ENCODE measurements at places on chromosomes 2 and 18.

DNA sequence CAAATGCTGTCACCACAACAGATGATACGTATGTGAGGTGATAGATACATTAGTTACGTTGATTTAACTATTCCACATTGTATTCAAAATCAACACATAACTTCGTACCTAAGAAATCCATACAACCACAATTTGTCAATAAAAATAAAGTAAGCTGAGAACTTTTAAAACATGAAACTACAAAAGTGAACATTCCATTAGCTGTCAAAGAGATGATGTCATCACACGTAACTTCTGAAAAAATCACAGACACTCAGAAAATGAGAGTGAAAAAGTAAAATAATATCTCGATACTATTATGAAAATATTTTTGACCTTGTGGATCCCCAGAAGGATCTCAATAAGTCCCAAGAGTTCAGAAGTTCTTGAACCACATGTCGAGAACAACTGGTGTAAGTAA, 161.6 kb upstream of the GALNT13 start:
- DNase-seq: no peak

DNA sequence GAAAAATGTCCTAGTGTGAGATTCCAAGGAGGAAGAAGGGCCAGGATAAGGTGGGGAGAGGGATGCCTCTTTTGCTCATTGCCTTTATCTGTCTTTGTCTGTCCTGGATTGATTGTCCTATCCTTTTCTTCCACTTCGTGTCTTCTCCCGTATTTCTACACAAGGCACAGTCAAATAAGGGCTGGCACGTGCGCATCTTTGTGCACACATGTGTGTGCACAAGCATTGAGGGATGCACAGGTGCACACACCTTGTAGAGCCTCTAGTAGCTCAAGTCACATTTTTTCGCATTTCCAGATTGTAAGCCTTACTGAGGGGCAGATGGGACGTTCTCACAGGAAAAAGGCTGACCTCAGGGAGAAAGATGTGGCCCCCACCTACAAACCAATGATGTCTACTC, 170.2 kb upstream of the TNP1 start:
- DNase-seq: no peak

DNA sequence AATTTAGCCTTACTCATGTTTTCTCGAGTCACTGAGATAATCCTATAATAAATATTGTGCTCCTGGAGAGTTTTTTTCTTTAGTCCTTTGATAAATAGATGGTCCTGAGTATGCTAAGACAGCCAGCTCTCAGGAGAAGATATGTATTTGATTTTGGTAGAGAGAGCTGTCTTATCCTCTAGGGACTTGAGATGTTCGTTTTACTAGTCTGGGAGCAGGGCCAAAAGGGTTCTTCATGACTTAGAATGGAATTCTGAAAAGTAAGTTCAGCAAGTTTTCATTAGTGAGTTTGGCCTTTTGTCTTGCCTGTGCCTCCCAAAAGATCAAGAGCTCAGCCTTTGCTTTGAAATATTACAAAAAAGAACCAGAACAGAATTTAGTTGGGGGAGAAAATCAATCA, 246.7 kb downstream of the BABAM2 start:
- no peak for DNase-seq

GRCh38 chr2:218733171-218734021, 22.8 kb downstream of the TTLL4 start:
- DNase-seq: no peak

DNA sequence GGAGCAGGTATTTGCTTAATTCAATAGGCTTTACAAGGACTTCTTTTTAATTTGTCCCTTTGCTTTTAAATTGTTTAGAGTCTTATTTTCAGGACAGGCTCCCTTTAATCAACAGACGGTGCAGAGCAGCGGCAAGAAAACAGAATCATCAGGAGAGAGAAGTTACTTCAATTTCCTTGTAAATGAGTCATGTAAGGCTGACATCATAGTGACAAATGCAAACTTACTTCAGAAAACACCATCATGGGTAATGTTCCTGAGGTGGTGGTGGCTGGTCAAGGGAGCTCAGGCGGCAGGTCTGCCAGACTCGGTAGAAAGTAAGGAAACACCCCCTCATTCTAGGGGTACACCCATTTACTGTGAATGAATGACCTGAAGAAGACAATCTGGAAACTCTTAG, 395.1 kb downstream of the FBXO15 start:
- no peak for DNase-seq

- DNase-seq: no peak
Measured at GRCh38 chr18:54184836-54185235, 39.6 kb downstream of the MBD2 start.

DNA sequence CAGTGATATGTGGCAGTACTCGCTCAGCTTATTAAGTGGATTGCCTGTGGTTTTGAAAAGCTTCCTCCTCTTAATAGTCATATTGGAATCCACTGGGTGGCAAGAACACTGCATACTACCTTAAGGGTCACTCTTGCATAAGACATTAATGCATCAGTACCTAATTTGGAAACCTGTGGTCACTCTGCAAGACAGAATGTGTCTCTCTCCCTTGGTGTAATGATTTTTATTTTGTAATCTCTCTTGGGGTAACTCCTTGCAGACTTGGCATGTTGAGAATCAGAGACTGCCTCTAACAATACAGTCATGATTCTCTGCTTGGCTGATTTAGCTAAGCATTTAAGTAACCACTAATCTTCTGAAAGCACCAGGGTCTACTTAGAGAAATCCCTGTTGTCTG, 33.0 kb upstream of the IER3IP1 start:
- no peak for DNase-seq

DNA sequence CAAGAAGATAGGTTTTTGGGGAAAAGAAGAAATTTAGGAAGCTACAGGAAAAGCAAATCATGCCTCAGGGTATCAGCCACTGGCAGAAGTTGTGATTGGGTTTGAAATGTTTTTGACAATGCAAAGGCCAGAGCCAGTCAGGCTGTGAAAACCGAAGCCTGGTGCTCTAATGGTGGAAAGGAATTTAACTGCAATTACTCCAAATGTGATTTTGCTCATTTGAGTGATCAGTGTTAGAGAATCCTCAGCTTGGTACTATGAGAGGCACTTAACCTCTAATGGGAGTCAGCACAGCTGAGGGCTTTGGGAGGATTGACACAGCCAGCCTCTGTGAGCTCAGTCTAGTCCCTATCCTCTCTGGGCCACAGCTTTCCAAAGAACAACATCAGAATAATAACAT, 176.5 kb downstream of the LRRTM1 start:
- no peak for DNase-seq

DNA sequence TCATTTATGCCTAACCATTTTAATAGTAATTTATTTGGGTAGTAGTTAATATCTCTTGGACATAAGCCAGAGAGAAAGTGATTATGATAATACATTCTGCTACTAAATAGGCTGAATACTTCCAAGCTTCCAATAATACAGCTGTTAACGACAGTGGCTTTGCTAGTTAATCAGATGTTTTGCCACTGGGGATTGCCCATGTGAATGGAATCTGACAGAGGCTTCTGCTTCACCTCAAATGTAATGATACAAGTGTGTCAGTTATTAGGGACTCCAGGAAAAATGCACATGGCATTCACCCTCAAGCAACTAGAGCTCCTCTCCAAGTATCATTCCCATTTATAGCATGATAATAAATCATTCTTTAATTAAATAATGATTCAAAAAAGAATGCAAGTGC, 185.0 kb upstream of the TMEFF2 start:
- DNase-seq: no peak

- peak; percentile 56 for DNase-seq
Measured at GRCh38 chr2:189287982-189288521, 108.5 kb upstream of the COL5A2 start.

DNA sequence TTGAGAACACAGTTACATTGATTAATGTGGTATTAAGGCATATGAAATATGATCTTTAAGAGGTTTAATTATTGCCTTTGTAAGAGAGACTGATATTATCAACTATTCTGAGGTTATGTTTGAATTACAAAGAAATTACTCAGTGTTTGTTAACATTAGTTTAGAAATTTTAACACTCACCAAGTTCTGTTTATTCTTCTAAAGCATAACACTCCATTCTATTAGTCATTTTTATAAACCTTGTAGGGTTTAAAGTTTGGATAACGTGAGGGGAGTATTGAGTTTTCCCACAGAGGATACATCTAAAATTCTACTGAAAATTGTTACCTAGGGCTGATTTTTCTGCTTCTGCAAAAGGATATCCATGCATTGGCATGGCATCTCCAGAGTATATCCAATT, 7.7 kb downstream of the CCDC178 start:
- DNase-seq: no peak

DNA sequence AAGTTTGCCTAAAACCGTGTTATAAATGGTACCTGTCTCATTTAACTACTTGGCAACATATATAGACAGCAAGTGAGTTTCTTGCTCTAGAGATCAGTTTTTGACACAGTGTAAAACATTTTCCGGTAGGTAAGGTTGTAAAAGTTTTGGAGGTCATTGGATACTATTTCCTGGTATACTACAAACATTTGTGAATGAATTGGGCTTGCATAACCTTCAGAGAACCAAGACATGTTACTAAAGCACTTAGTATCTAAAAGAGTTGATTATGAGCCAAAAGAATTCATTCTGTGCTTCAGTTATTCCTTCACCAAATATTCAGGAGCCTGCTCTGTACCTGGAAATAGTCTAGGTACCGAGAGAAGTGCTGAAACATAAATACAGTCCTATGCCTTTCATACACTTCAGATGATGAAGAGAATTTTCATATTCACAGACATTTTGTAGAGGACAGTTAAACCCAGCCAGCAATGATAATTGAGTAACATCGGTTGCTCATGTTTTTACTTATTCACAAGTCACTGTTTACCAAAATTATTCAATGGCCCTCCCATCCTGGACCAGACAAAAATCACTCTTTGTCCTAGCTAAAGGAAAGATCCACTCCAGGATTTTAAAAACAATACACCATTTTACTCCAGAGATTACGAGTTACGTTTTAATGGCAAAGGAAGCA, 319.4 kb upstream of the RBMS1 start:
- no peak for DNase-seq

DNA sequence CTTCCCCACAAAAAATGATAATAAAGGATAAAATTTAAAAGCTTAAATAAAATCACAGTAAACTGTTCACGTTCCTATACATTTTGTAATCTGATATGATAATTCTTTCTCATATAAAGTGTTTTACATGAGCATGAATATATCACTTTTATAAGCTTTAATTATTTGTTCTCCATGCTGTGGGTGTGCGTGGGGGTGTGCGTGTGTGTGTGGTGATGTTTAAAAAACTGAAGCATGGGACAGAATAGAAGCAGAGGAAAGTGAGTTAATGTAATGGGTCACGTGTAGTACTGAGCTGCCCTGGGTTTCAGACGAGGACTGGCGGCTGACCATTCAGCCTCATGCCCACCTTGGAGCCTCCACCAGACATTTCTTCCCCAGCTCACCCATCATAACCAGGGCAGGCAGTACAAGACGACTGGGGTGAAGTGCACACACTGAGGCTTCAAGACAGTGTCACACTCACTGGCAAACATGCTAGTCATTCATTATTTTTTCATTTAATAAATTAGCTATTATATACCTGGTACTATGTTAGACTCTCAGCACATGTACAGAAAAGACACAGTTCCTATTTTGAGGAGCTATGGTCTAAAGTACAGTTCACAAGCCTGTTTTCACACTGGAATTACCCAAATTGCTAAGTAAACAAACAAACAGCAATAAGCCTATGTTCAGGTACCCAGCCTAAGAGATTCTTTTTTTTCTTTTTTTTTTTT, 97.2 kb upstream of the LPIN2 start:
- DNase-seq: no peak

DNA sequence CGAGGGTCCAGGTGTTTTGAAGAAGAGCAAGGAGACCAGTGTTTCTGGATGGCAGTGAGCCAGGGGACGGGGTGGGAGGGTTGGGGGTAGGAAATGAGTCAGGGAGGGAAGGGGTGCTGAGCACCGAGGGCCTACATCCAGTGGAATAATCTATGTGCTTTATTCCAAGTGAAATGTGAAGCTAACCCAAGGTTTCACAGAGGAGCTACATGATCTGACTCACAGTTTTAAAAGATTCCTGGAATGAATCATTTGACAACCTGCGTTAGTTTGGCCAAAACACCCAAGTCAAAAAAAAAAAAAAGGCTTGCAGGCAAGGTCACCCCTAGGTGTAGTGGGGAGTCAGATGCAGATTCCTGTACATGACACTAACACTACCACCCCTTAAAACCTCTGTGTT, 419.7 kb upstream of the MEX3C start:
- DNase-seq: no peak

GRCh38 chr2:10185046-10185445, 62.5 kb downstream of the RRM2 start:
- no peak for DNase-seq

- peak; percentile 70 for DNase-seq
Measured at GRCh38 chr2:162090109-162090508, 16.1 kb upstream of the DPP4 start.

DNA sequence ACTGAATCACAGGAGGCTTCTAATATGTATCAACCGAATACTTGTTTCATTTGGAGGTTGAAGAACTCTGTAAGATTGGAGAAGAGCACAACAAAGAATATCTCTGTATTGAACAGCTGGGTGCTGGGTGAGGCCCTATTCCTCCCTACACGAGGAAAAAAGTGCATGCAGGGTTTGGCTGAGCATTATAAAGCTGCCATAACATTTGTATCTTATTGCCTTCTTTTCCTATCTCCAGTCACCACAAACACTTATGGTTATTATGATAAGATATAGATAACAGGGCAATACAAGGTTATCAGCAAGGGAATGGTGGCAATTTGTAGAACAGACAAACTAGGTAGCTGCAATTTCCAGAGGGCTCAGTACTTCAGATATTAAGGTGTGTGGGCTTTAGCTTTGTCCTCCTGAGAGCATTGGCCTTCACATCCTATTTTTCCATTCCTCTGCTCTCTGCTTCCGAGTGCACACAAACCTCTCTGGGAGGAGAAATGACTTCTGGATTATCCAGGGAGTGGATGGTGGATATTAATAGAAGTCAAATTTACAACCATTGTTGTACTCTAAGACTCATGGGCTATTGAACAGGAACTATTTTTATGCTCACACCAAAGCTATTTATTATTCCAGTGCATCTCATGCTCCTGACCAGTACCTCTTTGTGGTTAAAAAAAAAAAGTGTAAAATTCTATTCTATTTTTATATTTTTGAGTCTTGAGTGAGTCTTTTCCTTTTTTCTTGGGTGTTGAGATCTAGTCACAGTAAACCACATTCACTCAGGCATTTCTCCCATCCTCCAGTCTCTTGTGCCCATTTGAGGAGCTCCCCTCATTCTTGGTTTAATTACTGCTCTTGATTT, 248.4 kb downstream of the ETAA1 start:
- DNase-seq: peak; percentile 35

GRCh38 chr2:38806015-38806732, 28.2 kb downstream of the GEMIN6 start:
- DNase-seq: no peak

- DNase-seq: peak; percentile 39
Measured at GRCh38 chr18:68803356-68803755, 5.5 kb downstream of the CCDC102B start.

- peak; percentile 61 for DNase-seq
Measured at GRCh38 chr2:72579591-72580180, 246.1 kb downstream of the EXOC6B start.

DNA sequence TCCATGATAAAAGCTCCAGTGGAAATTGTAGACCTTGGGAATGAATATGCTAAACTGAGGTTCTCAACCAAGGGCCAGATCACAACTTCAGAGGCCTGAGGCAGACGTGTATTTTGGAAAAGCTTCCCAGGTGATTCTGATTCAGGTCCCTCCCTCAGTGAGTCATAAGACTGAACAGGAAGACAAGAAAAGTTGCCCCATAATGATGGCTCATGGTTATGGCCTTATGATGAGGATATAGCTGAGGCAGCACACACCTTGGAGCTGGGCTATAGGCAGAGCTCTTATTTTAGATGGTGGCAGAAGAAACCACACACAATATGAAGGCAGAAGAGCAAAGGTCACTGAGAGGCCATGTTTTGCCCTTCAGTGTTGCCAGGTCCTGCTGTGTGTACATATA, 9.6 kb downstream of the ANTXR1 start:
- no peak for DNase-seq
